Cortex of kidney (tissue), 1 donor: ENCODE measurements at places on chromosomes 5 and 9.

DNA sequence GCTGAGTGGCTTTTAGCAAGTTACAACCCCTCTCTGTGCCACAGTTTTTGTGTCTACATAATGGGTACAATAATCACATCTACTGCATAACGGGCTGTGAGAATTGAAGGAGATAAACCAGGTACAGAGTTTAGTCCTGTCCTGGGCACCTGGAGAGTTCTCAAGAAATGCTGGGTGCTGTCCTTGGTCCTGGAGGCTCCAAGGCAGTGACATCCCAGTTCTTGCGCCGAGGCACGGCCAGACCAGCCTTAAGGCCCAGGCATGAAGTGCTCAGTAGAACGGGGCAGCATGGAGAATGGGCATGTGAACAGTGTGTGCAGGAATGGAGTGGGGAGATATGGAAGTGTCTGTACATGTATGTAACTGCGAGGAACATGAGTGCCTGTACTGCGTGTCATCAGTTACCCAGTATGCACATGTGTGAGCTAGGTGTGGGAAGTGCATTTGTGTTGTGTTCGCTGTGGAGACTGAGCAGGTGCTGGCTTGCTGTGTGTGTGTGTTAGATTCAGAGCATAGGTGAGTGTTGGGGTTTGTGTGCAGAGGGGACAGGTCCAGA, 6.3 kb upstream of the UNC5A start:
- no peak for DNase-seq

- DNase-seq, result no peak
These were observed 18.3 kb upstream of the CLPTM1L start for GRCh38 chr5:1363160-1363559.

DNA sequence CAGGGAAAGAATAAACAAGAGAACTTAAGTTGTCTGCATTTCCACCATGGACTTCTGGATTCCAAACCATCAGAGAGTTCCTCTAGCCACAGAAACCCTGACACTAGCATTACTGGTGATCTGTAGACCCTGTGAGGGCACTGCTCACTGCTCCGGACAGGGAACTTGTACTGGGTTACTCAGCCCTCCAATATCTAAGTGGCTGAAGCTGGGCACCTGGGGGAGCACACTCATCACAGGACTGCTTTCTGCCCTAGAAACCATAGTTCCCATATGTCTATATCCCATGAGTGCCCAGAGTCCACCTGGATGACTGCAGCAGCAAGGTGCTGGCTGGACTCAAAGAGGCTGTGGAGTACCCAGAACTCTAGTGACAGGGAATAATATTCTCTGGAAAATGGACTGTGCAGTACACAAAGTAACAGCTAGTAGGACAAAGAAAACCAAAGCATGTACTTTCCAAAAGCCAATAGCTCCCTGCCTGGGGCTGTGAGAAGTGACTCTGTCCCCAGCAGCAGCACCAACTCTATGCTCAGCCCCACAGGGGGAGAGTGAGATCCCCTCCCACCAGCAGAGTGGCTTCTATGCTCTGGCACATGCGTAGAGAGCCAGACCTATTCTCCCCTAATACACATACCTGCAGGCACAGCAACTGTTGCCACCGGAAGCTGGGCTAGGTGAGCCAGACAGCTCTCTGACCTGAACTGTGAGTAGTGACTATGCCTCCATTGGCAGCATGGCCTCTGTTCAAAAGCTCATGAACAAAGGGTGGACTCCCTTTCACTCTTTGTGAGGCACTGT, 472.9 kb upstream of the FTMT start:
- DNase-seq, result no peak

DNA sequence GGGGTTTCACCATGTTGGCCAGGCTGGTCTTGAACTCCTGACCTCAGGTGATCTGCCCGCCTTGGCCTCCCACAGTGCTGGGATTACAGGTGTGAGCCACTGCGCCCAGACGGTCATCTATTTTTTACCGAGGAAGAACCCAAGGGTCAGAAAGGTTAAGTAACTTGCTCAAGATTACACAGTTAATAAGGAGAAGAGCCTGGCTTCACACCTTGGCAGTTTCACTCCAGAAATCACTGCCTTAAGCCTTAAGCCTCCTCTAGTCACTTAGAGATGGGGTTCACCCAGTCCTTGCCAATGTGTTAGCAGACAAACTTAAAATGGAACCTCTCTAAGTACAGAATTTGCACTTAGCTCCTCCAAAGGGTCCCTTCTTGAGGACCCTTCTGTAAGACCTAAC, 116.3 kb downstream of the PTTG1 start:
- no peak for DNase-seq

GRCh38 chr5:142293486-142293885, 31.3 kb downstream of the SPRY4 start:
- no peak for DNase-seq

DNA sequence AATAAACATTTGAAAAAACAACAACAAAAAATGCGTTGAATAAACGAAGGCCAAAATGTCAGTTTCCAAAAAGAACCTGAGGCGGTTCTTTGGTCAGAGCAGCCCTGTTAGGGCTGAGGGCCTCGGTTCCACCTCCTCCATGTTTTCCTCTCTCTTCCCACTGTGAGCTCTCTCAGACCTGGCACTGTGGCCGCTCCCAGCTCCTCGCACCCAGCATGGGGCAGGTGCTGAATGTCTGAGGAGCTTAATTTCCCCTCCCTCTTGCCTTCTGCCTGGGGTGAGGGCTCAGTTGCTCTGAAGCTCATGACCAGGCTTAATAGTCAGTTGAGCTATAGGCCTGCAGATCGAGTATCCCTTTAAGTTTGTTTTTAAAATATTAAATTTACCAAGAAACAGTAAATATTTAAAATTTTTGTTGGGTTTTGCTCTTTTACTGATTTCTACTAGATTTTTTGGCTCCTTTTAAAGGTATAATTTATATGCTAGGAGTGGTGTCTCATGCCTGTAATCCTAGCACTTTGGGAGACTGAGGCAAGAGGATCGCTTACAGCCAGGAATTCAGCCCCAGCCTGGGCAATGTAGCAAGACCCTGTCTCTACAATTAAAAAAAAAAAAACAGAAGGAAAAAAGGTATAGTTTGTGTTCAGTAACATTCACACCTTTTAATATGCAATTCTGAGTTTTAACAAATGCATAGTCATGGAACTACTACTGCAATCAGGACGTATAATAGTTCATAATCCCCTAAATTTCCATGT, 28.1 kb downstream of the DAPK1 start:
- DNase-seq, result no peak

GRCh38 chr9:18989865-18990264, 43.1 kb downstream of the SAXO1 start:
- no peak for DNase-seq

DNA sequence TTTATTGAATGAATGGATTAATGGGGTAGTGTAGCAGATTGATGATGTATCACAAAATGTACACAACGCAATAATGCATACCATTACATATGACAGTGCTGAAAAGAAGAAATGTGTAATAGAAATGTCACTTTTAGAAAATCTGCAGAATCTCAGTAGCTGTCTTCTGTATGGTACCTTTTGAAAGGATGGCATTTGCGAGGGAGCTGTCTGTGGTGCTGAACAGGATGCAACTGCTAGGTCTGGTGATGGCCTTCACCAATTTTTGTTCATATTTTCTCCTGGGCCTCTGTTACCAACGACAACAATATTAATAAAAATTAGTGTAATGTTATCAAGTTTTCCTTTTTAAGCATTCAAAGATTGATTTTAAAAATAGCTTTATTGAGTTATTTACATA, 36.2 kb upstream of the OTULIN start:
- no peak for DNase-seq

GRCh38 chr9:100082782-100083181, 16.0 kb downstream of the ERP44 start:
- DNase-seq, result no peak

DNA sequence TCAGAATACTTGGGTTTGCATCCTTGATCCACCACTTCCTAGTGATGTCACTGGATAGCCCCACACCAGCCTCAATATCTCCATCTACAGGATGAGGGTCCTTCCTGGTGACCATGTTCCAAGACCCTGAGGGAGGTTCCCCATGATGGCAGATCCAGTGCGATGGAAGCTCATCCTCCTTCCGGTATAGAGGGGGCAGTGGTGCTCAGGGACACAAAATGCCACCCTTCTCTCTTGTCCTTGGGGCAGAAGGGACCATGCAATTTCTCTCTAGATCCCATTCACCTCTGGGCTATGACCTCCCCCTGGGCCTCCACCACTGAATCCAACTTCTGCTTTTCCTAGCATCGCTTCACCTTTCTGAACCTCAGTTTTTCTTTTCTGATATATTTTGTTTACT, 5.4 kb upstream of the SLC25A51 start:
- DNase-seq, result no peak

DNA sequence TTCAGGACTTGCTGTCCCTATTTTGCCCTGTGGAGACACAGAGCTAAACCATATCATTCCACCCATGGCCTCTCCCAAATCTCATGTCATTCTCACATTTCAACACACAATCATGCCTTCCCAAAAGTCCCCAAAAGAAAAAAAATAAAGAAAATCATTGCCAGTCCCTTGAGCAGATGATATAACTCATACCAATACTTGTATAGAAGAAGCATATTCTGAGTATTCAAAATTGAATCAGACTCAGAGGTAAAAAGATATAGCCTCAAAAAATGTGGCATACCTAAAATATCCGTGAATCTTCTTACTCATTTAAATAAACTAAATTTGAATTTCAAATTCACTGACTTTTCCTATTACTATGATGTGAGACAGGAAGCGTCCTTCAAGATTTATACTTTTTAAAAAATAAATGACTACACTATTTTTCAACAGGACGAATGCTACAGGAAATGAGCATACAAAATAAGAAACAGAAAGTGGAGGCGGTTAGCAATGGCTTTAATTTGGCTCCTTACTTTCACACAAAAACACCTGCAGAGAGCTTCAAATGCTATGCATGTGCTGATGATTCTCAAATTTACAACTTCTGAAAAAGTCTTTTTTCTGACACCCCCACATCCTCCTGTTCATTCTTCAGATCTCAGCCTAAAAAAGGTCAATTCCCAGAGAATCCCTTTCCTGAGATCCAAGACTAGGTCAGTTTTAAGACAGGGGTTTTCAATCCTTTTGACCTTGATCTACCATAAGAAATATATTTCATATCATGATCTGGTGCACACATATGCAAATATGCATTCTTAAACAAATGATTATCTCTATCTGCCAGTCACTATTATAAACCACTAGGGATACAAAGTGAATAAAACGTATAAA, 39.6 kb upstream of the DMXL1 start:
- no peak for DNase-seq

DNA sequence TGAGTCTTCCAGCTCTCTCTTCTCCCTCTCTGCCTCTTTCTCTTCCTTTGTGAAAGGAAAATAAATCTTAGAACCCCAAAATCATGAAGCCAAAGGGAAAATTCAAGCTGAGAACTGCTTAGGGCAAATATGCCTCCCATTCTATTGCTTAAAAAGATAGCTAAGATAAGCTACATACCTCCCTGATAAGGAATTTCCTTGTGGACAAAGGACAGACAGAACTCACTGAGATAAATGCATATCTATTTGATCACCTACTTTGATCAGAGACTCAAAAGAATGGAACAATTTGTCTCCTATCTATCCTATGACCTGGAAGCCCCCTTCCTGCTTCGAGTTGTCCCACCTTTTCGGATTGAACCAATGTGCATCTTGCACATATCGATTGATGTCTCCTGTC, 220.6 kb upstream of the NMUR2 start:
- DNase-seq, result no peak

DNA sequence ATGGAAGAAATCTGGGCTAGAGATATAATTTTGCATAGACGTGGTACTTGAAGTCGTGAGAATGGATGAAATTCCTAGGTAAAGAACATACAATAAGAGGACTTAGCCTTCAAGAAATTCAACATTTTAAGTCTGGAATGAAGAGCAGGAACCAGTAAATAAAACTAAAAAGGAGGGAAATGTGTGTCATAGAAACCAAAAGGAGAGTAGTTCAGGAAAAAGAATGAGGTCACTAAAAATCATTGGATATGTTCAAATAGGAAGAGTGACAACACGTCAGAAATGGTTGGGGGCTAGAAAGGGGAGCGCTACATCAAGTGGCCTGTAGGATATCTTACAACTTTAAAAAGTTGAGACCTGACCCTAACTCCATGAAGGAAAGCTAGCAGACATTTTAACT, 44.0 kb downstream of the PFDN1 start:
- DNase-seq, result no peak

DNA sequence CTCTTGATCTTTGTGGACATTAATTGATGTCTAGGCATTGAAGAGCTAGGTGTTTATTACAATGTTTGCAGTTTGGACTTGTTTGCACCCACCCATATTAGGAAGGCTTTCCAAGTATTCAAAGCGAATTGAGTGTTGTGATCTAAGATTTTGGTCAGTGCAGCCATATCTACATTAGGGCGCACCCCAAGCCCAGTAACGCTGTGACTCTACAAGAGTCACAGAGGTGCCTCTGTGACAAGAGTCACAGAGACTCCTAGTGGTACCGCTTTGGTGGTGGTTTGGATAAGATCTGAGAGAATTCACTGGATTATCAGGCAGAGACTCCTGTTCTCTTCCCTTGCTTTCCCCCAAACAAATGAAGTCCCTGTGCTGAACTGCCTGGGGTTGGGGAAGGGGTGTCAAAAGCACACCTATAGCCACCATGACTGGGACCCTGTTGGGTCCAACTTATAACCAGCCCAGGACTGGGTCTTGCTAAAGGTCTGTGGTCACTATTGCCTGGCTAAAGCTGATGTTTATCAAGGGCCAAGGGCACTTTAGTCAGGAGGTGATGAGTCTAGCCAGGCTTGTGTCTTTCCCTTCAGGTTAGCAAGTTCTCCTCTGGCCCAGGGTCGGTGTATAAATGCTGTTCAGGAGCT, 114.1 kb upstream of the RIOK2 start:
- DNase-seq, result no peak

- no peak for DNase-seq
These were observed 37.4 kb downstream of the GLT6D1 start for GRCh38 chr9:135601988-135602387.

DNA sequence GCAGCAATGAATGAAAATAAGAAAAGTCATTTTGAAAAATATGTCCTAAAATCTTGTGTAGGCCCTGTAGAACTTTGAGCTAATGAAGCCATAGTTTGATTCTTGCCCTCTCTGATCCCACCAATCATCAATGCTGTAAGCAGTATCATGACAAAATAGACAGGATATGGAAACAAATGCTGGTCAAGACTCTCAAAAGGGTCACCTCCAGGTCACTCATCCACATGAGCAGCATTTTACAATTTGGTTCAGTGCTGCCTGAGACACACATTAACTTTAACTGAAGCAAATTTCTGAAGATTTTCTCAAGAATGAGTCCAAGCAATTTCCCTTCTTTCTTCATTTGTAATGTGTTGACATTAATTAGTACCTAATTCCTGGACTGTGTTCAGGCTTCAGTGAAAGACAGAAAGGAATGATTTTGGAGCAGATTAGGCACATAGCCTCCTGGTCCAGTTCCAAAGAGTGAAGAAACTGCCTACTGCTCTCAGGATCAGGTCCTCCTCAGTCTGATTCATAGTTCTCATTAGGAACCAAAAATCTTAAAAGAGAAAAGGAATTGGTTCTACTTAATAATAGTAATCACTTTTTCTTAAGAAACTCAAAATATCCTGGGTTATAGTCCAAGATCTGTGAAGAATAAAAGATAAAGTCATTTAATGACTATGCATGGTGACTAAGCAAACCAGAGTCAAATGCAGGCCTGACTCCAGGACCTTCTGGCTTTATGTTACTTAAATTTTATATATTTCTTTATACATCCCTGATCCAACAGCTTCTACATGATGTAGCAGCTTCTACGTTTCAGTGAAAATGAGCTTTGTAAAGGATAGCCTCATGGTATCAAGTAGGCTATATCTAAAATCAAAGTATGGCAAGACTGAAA, 192.1 kb upstream of the RGMB start:
- DNase-seq, result no peak
